ENCODE measurements at places on chromosomes 11 and 22.

DNA sequence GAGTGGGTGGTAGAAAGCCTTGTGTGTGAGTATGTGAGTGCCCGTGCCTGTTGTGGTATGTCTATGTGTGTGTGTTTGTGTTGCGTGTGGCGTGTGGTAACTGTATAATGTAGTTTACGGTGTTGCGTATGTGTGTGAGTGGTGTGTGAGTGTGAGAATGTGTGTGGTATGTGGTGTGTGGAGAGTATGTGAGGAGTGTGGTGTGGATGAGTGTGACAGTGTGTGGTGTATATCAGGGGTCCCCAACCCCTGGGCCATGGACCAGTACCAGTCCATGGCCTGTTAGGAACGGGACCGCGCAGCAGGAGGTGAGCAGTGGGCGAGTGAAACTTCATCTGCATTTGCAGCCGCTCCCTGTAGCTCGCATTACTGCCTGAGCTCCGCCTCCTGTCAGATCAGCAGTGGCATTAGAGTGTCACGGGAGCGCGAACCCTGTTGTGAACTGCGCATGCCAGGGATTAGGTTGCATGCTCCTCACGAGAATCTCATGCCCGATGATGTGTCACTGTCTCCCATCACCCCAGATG, 5.7 kb downstream of the UPK3A start:
- DNase-seq = peak; percentile 91

GRCh38 chr11:78649361-78650215, 74.9 kb upstream of the NARS2 start:
- DNase-seq = no peak

DNA sequence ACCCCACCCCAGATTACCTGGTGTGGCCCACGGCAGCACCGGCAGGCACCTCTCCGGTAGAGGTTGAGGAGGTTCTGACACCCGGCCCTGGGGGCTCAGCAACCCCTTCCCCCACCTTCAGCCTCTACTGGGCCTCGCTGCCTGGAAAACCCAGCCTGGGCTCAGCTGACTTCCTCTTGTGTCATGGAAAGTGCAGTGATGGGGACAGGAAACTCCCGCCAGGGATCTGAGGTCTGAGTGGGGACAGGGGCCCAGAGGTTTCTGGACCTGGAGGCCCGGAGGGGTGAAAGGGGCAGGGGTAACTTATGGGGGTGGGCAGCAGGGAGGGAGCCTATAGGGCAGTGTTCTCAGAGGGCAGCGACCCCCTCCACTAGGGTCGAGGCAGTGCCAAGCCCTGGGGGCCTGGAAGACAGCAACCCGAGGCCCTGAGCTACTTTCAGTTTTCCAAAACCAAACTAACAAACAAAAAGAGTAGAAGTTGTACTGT, 10.0 kb upstream of the CD5 start:
- DNase-seq = no peak

GRCh38 chr11:19938169-19938856, 222.0 kb downstream of the DBX1 start:
- peak; percentile 34 for DNase-seq

GRCh38 chr11:75154646-75155569, 4.0 kb downstream of the SLCO2B1 start:
- DNase-seq = no peak

DNA sequence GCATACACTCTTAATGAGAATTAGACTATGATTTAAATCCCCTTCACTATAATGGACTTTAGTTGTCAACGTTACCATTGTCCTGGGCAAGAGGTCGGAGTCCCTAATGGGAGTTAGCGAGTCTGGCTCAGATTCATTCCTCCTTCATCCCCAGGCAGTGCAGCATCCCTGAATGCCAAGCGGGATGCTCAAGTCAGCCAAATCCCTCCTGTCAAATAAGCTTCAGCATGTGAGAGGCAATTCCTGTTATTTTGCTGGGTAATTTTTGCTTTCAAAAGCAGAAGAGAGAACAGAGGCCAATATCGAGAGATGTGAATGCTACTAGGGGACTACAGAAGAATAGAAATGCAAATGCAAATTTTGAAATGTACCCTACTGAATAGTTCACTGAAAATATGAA, 186.2 kb downstream of the OPCML start:
- DNase-seq = no peak

DNA sequence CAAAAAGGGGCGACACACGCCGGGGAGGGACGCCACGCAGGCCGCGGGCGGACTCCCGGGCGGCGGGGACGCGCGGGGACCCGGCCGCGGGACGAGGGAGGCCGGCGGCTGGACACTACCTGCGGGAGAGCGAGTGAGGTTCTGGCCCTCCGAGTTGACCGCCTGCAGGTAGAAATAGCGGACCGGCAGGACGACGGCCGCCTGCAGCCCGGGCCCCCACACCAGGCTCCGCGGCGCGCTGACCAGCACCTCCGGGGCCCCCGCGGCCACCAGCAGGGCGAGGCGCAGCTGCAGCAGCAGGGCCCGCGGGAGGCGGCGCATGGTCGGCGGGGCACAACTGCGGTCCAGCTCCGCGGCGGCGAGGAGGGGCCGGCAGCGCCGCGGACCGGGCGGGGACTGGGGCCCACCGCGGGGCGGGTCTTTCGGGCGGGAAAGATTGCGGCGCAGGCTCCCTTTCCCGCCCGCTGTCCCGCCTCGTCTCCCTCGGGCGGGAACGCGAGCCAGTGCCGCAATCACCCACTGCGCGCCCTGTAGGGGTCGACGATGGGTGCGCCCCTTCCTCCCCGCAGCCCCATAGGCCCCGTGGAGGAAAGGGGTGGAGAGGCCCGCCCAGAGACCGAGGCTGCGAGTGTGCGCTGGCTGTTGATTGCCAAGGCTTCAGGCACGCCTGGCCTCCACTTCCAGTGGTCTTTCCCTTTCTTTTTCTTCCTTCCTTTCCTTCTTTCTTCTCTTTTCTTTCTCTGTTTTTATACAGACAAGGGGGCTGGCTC, at the start of gene POGLUT3:
Gene POGLUT3 (minus strand): TSS at position 339 of the 770 bp plus-strand sequence. CDS start 18 bp downstream, at position 321.
- DNase-seq = peak; percentile 20

DNA sequence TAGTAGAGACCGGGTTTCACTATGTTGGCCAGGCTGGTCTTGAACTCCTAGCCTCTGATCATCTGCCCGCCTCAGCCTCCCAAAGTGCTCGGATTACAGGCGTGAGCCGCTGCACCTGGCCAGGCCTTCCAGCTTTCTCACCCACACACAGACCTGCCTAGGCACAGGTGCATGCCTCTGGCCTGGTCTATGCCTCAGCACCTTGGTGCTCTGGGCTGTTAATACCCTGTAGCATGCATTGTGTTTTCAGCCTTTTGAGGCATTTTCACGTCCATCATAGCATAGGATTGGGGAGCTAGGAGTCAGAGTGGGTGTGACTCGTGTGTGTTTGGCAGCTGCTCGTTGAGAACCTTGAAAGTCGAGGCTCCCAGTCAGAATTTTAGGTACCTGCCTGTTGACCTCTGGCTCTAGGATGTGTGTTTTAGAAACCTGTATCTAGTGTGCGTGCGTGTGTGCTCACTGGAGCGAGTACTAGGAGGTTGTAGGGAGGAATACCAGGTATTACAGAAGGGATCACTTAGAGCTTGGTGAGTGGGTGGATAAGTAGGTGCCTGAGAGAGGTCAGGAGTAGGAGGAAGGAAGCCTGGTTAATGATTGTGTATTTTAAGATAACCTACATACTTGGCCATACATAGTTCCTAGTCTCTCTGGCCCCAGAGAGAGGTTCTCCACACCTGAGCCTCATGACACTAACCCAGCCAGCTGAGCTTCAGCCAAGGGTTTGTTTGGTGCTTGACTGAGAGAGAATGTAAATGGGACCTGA, 20.0 kb downstream of the CRKL start:
- DNase-seq = no peak

GRCh38 chr11:72378704-72379383, 55.5 kb downstream of the CLPB start:
- no peak for DNase-seq
